ENCODE measurements at places on chromosomes 6 and 20.

- no peak for DNase-seq
Measured at GRCh38 chr20:48839154-48839917, 11.5 kb upstream of the PREX1 start.

- DNase-seq: no peak
Measured at GRCh38 chr6:34757687-34758274, 476 bp downstream of the SNRPC start.

DNA sequence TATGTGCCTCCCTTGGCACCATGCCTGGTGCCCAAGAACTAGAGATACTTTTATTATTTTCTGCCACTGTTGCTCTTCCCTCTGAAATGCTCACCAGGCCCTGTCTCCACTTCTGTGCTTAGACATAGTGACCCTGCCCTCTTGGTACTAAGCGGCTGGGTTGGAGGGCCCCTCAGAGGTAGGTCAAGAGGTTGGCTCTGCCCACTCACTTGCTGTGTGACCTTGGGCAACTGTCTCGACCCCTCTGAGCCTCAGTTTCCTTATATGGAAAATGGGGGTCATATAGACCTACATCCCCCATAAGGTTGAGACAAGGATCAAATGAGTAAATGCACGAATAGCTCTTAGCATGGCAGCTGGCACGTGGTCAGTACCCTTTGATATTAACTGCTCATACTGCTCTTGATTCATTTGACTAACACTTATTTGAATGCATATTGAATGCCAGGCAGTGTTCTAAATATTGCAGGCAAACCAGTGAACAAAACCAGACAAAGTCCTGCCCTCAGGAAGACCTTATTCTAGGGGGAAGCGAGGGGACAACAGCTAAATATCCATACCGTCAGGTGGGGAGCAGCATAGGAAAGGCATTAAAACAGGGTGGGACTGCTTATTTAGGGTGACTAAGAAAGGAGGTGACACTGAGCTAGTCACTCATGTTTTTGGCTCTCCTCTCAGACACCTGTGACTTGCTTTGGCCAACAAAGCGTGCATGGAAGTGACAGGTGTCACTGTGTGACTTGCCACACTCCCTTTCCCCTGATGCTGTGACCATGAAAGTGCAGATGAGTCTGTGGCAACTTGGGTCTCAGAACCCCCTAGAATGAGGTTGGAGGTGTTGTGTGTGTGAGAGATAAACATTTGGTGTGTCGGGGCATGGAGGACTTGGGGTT is 14.3 kb upstream of the SPO11 start:
- no peak for DNase-seq

DNA sequence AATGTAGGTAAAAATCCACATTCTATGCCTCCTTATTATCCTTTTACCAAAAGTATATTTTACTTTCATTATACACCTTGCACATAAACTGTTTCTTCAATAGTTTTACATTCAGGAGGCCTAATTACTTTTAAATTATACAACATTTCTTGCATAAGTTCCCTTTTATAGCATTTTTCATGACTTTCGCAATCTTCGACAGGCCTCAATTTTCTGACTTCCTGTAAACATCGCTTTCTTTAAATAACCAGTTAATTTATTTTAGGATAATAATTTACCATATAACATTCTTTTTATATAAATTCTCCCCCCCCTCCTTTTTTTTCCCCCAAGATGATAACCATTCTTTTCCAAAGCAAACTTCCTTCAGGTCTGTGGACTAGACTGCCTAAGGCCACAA is 9.2 kb downstream of the SLC35A1 start:
- no peak for DNase-seq

DNA sequence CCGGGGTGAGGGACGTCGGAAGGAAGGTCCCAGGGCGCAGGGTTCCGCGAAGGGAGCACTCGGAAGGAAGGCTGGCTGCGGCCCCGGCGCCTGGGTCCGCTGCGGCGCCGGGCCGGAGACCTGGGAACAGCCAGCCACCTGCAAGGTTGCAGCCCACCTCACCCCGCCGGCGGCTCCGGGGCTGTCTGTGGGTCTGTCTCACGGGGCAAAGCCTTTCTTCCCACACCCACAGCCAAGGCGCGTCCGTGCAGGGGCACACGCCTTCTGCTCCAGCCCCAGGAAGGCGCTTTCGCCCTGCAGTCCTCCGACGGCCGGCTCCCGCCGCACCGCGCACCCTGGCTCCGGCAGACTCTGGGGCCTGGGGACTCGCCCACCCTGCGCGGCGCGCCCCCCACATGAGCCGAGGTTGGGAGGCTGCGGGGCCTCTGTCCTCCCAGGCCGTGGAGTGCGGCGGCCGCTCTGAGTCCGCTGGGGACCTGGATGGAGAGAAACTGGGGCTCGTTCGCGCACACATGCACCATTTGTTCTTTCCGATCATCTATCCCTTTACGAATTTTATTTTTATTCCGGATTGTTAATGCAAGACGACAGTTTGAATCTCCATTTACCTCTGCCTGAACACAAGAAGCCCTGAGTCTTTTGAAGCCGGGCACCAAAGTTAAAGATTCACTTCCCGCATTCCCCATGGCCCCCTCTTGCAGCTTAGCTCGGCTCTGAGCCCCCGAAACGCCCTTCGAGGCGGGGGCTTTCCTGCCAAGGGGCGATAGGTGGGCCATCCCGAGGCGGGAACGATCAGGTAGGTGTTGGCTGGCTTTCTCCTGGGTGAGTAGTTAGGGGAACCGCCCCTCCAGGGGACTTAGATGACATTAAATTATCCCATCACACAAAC is 4.5 kb upstream of the FOXC1 start:
- no peak for DNase-seq

- DNase-seq: no peak
Measured at GRCh38 chr6:11403035-11403601, 134.4 kb upstream of the TMEM170B start.

DNA sequence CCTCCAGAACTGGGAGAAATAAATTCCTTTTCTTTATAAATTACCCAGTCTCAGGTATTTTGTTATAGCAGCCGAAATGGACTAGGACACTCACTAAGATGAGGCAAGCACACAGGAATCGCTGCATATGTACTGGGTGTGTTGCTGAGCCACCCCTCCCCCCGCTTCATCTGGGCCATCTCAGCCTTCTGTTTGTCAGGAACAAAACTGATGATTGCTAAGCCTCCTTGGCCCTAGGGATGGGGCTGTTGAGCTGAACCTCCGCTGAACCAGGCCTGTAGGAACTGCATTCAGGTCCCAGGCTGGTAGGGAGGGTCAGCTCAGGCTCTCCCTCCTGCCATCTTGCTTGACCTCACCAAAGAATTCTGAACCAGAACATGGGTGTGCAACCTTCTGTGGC is 108.6 kb downstream of the MAP3K7 start:
- DNase-seq: no peak

- DNase-seq: no peak
Measured at GRCh38 chr20:57712341-57712740, 2.5 kb upstream of the PMEPA1 start.

- DNase-seq: no peak
Measured at GRCh38 chr6:56172144-56172543, 75.2 kb downstream of the COL21A1 start.

DNA sequence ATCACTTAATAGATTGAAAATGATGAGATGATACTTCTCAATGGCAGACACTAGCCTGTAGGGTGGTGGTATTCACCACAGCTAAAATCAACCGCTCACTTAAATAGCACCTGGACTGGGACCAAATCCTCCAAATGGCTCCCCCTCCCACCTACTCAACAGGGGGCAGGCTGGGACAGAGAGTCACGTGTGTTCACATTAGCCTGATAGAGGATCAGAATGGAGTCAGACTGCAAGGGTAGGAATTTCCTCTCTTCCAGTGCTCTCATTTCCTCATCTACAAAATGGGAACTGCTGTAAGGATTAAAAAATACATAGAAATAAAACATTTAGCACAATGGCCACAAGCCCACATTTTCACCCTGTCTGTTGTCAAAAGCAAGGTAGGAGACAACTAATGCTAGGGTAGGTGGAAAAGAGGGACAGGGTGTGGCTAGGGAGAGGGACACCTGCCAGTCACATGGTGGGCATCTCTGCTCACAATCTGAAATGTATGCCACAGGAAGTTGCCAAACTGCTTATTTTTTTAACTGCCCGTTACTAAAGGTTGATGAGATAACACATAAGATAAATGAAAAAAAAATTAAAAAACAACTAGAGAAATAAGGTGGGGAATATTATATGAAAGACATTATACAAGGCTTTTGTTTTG is 55.3 kb downstream of the BACH2 start:
- no peak for DNase-seq

- DNase-seq: no peak
Measured at GRCh38 chr6:52639493-52639892, 31.4 kb upstream of the TMEM14A start.

- no peak for DNase-seq
Measured at GRCh38 chr20:1508574-1508973, 17.4 kb upstream of the SIRPB2 start.

DNA sequence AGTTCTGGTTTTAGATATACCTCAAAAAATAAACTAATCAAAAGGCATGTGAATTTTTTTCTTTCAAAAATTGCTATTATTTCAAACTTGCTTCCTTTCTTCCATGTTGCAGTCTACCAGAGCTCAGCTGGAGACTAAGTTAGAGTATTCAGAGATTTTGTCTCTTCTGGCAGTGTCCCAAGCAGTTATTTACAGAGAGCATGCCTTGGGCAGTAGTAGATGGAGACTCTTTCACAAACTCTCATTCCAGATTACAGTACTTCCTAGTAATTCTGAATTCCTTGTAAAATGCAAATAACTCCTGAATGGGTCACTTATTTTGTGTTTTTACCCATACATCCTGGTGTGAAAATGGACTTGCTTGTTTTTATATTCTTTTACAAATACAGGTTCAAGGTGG is 703.4 kb downstream of the EPHA7 start:
- DNase-seq: peak; percentile 51

GRCh38 chr20:17651129-17651759 is 30.8 kb downstream of the RRBP1 start:
- DNase-seq: peak; percentile 56

- DNase-seq: peak; percentile 97
Measured at GRCh38 chr6:130500693-130501092, 134.9 kb downstream of the TMEM200A start.

DNA sequence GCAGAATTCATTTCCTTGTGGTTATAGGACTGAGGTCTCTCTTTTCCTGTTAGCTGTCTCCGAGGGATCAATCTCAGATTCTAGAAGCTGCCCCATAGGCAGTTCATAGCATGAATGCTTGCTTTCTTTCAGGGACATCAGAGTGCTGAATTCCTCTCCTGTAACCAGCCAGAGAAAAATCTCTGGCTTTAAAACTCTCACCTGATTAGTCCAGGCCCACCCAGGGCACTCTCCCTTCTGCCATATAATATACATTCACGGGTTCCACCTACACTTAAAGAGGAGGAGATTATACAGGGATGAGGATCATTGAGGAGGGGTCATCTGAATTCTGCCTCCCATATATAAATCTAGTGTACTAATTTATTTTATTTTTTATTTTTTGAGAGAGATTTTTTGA is 2.1 kb upstream of the KCNS1 start:
- no peak for DNase-seq

- peak; percentile 81 for DNase-seq
Measured at GRCh38 chr20:8853805-8854338, 215.0 kb upstream of the PLCB4 start.

- DNase-seq: no peak
Measured at GRCh38 chr6:8830794-8831193, 395.4 kb upstream of the SLC35B3 start.

Data from AG10803 (cell line).